AG10803 (cell line): ENCODE measurements at places on chromosomes 7 and 10.
A peak's percentile ranks its signal among the peaks of the same experiment; 100 is the strongest.

GRCh38 chr7:27940341-27940740, 200.4 kb downstream of the TAX1BP1 start:
- no peak for DNase-seq

DNA sequence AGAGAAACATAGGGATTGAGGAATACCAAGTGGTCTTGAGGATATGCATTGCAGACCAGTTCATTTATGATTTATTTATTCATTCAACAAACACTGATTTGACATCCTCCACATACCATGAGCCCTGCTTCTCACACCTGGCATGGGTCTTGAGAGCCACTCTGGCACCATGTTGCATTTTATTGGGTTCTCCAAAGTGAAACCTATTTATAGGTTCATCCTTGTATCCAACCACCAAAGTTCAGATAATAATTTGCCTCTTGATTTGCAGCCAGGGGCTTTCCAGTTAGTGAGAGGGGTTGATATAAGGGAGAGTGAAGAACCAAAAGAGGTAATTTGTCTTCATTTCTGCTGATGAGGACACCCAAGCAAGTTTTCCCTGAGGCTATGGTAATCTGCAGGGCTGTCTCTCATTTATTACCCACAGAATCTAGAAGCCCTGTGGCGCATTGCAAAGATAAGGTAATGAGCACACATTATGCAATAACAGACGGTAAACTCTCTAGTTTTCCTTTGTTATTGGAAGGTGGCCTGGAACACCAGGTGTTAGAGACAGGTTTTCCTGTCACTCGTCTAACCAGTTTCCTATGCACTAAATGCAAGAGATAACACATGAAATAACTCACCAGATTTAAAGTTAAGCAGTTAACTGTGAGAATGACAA, 28.8 kb upstream of the ICA1 start:
- no peak for DNase-seq

GRCh38 chr7:13259930-13260329, 572.5 kb downstream of the ARL4A start:
- no peak for DNase-seq

DNA sequence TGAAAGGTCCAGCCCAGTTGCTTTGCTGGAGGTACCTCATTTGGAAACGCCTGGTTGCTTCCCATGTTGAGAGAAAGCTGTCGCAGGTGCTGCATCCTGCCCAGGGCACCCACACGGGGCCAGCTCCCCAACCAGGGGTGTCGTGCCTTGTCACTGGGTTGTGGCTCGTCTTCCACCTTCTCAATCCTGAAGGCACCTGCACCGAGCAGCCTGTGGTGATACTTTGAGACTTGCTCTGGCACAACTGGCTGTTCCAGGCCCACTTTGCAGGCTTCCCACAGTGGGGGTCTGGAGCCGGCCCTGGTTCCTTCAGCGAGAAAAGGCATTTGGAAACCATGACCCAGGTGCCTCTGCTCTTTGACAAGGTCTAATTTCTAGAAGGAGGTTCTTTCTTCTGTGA, 197.3 kb upstream of the PPP2R2D start:
- no peak for DNase-seq

DNA sequence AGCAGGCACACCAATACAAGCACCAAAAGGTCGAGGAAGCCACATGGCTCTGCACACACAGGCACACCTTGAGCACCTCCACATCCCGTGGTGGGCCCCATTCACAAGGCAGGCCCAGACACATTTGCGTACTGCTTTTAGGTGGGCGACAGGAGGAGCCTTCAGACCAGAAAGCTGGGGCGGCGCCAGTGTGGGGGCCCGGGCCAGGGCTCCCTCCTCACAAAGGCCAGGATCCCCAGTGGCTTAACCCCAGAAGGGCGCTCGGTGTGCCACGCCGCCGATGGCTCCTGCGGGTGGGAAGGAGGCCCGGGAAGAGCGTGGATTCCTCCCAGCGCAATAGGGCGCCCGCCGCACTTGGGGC, 2.8 kb upstream of the SMARCD3 start:
- DNase-seq: no peak

- DNase-seq: no peak
Observed at GRCh38 chr7:77200542-77200941, 923 bp upstream of the FGL2 start.

DNA sequence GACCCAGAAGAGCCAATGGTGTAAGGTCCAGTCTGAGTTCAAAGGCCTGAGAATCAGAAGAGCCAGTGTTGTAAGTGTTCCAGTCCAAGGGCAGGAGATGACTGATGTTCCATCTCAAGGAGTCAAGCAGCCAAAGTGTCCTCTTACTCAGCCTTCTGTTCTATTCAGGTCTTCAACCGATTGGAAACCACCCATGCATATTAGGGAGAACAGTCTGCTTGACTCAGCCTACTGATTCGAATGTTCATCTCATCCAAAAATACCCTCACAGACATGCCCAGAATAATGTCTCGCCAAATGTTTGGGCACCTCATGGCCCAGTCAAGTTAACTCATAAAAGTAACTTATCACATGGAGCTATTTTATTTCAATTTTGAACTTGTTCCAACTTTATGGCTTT, 2.9 kb upstream of the WDFY4 start:
- DNase-seq: no peak

DNA sequence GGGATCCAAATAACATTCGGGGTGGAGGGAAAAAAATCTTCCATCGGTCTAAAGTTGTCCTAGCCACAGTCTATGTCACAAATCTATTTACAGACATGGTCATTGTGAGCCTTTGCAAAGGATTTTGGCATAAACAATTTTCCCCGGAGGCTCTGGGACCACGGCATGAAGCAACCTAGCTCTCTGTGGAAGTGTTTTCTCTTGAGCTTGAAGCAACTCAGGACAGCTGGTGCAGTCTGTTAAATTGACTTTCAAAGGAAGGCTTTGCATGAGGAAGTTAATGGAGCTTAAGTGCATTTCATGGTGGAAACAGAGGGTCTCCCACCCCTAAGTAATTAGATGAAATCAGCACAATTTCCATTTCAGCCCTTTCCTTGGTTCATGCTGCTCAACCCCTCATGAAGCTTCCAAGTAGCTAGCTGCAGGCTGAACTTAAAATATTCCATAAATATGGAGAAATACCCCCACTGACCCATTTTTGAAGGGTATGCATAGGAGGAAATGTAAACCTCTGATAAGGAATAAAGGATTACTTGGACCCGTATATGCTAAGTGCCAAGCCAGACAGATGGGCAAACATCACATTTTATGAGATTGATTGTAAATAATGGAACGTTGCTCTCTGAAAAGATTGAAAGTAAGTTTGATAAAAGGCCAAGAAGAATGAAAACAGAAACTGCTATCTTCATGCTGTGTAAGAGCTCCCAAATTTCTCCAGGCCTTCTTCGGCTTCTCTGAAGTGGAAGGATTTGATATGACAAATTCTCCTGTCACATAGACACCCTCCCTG, 39.9 kb downstream of the CCDC3 start:
- DNase-seq: no peak

DNA sequence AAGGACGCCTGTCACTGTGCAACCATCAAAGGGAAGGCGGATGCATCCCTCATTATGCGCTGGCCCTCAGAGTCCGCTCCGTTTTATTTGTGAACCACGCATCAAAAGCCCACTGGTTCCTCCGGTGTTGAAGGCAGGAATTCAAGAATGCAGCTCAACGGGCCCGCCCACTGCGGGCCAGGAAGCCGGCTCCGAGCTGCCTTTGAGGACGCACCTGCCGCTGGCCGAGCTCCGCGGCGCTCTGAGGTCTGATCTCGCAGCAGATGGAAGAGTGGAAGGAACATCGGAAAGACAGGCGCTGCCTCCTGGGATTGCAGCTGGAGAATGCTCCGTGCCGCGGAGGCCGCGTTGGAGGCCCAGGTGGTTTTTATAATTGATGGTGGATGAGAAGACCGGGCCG, 56.9 kb upstream of the ADGRA1 start:
- no peak for DNase-seq

- DNase-seq: no peak
Observed at GRCh38 chr10:4784667-4785333, 41.2 kb upstream of the AKR1E2 start.

- no peak for DNase-seq
Observed at GRCh38 chr7:149719912-149720335, 53.5 kb downstream of the ZNF467 start.

DNA sequence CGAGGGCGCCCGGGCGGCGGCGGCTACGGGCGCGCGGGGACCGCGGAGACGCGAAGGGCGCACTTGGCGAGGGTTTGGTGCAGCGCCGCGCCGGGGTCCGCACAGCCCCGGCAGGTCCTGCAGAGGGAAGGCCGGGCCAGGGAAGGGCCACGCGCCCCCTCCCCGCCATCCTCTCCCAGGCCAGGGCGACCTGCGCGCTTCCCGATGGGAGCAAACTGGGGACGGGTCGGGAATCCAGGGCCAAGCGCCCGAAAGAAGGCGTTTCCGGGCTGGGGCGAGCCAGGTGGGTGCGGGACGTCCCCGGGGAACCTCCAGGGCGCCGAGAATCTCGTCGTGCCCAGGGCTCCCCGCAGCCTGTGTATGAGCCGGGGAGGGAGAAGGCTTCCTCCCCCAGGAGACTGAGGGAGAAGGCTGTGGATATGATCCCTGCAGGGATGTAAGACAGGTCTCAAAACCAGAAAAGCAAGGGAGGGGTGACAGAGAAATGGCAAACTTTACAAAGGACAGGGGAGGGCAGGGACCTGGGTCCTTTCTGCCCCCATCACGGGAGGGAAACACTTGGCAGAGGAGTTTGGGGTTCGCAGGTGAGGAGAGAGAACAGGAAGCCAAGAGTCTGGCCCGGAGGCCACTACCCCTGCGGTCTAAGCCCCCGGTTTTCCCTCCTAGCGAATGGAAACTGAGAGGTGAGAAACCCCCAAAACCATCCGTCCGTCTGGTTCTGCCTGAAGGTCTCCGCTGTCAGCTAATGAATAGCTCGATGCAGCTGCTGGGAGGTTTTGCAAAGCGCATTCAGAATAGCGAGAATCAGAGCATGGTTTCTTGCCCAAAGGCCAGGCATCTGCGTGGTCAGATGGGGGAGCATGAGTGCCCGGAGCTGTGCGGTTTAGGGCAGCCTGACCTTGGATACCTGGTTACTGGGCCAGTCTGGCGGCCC, 674 bp downstream of the AMZ1 start:
- DNase-seq: peak; percentile 22

DNA sequence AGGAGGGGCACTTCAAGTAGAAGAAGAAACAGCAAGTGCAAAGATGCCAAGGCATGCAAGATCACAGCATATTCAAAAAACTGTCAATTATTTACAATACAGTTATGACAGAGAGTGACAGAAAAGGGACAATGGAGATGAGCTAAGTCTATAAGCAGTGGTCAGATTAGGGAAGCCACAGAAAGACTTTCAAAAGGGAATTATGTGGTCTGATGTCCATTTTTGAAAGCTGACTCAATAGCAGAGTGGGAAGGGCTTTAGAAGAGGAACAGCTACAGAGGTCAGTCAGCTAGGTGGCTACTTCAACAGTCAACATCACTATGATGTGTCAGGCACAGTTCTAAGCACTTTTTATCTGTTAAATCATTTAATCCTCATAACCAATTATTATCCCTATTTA, 45.2 kb upstream of the SPOCK2 start:
- DNase-seq: peak; percentile 62

DNA sequence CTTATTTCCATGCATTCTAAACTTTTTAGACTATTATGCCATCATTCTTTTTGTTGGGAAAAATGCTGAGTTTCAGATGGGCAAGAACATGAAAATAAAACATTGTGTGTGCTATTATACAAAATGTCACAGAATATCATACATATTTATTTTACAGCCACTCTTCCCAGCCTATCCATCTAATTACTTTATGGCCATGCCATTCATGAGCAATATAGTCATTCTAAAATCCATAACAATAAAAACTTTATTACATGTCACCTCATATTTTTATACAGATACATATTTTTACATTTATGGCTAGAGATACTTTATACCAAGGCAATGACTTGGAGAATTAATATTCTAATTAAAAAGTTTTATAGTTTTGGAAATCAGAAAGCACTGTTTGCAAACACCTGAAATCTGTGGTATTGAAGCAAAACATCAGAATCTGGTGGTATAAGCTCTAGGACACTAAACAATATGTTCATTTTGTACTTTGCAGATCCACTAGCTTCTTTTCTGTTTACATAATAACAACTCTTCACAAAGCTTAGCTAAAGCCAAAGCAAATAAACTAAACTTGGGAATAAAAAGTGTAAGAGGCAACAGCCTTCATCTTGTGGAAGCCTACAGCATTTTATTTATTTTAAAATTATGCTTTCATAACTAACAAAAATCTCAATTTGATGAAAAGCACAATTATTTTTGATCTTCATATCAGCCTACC, 210.1 kb downstream of the RNLS start:
- no peak for DNase-seq
